Activated CD4-positive, alpha-beta T cell treated with anti-CD3 and anti-CD28 coated beads, Interleukin-2, amount 50 U/mL, for 48 hours (primary cell): ENCODE measurements at places on chromosomes 11 and 22.

GRCh38 chr11:65492387-65492636 lies 6.5 kb upstream of the MALAT1 start:
- DNase-seq, result no peak

DNA sequence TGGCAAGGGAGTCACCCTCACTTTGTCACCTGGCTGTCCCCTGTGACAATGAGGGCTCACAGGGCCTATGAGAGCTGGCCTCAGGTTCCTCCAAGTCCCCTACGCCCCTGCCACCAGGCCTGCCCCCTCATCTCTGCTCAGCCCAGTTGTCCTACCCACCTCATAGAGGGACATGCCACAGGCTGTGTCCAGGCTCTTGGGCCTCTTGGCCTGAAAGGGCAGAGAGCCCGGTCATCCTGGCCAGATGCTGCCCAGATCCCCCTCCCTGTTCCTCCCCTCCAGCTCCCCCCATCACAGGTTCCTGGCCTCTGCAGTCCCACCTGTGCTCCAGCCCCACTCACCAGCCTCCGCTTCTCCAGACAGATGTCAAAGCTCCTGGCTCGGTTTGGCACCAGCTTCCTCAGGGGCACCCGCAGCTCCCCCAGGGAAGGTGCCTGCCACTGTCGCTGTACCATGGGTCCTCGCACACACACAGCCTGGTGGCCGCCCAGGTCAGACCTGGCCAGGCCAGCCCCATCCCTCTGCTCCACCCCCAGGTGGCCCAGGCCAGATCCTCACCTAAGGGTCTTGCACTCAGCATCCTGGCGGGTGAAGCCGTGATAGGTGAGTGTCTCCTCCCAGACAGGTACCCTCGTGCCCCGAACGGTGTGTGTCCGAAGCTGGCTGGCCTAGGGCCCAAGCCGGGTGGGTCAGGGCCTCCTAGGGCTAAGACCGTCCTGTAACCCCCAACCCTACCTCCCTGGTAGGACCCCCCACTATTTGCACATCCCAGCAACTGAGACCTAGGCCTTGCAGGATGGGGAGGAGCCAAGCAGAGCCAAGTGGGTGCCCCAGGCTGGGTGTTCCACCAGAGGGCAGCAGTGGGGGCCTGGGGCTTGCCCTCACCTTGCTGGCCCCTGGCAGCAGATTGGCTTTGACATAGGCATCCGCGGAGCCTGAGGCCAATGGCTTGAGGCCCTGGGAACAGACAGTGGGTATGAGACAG lies 8.3 kb downstream of the NDUFV1 start:
- DNase-seq, result peak; percentile 82

GRCh38 chr11:69540118-69541000 lies 58.9 kb downstream of the LINC01488 start:
- no peak for DNase-seq

- DNase-seq, result peak; percentile 92
Measured at GRCh38 chr22:44684506-44685383, 17.3 kb upstream of the PRR5 start.

- DNase-seq, result no peak
Measured at GRCh38 chr22:30272781-30273601, 6.3 kb upstream of the OSM start.

DNA sequence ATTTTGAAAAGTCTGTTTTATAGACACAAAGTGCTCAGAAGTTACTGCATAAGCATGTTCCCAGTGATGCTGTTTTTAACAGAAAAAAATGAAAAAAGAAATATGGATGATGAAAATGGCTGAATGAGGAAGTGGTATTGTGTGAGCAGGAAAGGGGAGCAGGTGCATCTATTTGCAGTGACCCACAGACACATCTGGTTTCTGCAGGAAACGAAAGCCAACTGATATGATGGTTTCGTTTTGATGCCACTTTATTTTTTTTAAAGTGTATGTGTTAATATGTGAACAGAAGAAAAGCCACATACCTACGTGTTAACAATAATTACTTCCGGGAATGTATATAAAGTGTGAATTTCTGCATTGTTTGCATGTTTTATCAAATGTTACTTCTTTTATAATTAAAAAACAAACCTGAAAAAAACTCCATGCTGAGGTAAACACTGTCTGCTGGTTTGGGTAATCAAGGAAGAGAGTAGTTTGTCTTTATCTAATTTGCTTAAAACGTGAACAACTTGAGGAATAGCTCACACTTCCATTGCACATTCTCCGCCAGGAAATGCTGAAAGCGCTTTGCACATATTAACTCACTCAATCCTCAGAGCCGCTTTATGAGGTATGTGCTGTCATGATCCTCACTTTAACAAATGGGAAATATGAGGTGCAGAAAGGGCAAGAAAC lies 1335.9 kb downstream of the TBC1D22A start:
- no peak for DNase-seq
